Liver (tissue), 10 donors: ENCODE measurements at places on chromosomes 6 and 20. TPM values are rescaled to one million over a fixed set of nuclear protein-coding genes. Genes with fewer than 3 reads are reported as not detected.

DNA sequence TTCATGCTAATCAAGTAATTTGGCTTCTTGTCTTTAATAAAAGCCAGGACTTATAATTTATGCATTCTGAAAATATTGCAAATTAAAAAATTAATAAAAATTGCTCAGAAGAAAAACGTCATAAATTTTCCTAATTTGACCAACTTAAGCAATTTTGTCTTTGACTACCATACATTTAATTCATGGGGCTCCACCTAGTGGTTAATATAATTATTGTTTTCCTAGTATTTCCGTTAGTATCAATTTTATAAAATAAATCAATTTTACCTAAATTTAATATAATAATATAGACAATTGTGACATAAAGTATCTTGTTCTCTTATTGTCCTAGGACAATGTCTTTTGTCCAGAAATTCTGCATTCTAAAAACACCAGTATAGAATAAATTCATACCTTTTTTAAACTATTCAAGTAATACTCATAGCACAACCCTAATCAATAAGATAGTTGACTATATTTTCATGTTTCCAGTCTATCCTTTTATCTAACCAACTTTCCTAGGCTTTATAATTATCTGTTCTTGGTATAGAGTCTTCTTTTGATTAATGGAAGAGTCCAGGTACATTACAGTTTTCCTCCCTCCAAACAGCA is 319.9 kb downstream of the TRDN start:
- H3K27ac ChIP-seq = no peak overlapping the region
- H3K4me1 ChIP-seq = peaks cover 1% of the 10 kb centered on the region
- DNase-seq = no peak
- no peaks in the 10 kb centered on the region for H3K27me3 ChIP-seq
- H3K4me3 ChIP-seq = no peak overlapping the region

- no peak overlapping the region for H3K4me3 ChIP-seq
- DNase-seq = no peak
- H3K27me3 ChIP-seq = no peaks in the 10 kb centered on the region
- no peak overlapping the region for H3K27ac ChIP-seq
- H3K36me3 ChIP-seq = no peaks in the 10 kb centered on the region
Observed at GRCh38 chr6:30029588-30029987, 31.5 kb upstream of the POLR1H start.

GRCh38 chr6:6834356-6835222 is 246.1 kb downstream of the LY86 start:
- no peak overlapping the region for H3K27ac ChIP-seq
- DNase-seq = no peak
- no peaks in the 10 kb centered on the region for H3K36me3 ChIP-seq
- H3K27me3 ChIP-seq = no peaks in the 10 kb centered on the region

DNA sequence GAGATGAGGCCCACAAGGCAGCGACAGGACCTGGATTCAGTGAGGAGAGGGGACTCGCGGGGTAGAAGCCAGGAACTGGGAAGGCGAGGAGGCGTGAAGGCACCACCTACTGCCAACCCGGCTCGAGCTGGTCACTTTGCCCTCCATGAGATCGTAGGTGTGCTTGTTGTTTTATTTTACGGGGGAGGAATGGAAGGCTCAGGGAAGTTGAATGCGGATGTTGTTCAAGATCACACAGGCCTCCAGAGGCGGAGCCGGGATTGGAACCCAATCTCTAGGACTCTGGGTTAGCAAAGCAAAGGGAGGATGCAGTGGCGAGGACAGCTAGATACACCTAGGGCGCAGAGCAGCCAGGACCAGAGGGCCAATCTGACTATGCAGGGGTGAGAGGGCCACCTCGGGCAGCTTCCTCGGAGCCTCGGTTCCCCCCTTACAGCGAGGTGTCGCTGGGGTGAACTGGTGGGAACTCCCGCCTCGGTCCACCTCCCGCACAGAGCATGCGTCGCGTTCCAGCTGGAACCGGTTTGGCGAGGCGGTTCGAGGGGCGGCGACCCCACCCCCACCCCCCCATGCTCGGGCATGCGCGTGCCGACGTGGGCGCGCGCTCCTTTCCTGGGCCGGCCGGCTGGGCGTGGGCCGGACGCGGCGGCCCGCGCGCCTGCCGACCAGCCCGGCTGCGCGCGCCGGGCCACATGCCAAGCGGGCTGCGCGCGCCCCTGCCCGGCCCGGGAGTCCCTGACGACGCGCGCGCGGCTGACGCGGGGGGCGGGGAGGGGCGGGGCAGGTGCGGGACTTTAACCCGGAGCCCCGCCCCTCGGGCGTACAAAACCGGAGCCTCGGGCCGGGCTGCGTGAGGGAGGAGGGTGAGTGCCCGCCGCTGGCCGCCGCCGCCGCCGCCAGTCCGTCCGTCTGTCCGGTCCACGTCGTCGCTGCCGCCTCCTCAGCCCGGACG is 80.4 kb upstream of the MYL9 start:
- peak overlapping the region; percentile 69 for H3K4me3 ChIP-seq
- DNase-seq = peak; percentile 91
- no peaks in the 10 kb centered on the region for H3K36me3 ChIP-seq
- no peaks in the 10 kb centered on the region for H3K27me3 ChIP-seq
- peak overlapping the region; percentile 86 for H3K27ac ChIP-seq

DNA sequence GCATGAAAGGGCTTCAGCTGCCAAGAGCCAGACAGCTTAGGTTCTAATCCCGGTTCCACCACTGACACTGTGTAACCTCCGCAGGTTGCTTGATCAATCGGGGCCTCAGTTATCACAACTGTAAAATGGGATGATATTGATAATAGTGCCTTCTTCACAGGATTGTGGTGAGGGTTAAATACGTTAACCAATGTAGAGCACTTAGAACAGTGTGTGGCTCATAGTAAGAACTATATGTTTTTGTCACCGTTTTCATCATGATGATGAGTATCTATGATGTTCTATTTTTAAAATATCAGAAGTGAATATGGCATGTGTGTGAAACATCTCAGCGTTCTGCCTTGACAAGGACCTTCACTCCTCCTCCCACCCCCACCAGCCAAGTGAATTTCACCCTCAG is 10.3 kb upstream of the MAPK13 start:
- H3K36me3 ChIP-seq = no peaks in the 10 kb centered on the region
- H3K27ac ChIP-seq = no peak overlapping the region
- no peaks in the 10 kb centered on the region for H3K27me3 ChIP-seq
- no peak overlapping the region for H3K4me3 ChIP-seq

DNA sequence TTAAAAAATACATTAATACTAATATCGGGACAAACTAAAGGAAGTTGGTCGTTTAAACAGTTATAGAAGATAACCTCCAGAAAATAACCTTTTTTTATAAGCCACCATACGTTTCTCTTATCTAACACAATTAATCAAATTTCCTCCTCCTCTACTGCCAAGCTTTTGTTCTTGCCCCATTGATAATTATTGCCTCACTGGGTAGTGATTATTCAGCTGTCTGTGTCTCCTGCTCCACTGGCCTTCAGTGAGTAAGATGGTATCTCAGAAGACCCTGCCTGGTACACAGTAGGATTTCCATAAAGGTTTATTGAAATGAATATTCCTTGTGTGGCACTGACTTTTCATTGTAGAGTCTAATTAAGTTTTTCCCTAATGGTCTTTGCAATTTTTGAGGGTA is 165.5 kb upstream of the SCGN start:
- no peak overlapping the region for H3K27ac ChIP-seq
- no peak overlapping the region for H3K4me3 ChIP-seq
- no peaks in the 10 kb centered on the region for H3K36me3 ChIP-seq
- H3K4me1 ChIP-seq = peaks cover 2% of the 10 kb centered on the region
- no peaks in the 10 kb centered on the region for H3K27me3 ChIP-seq

DNA sequence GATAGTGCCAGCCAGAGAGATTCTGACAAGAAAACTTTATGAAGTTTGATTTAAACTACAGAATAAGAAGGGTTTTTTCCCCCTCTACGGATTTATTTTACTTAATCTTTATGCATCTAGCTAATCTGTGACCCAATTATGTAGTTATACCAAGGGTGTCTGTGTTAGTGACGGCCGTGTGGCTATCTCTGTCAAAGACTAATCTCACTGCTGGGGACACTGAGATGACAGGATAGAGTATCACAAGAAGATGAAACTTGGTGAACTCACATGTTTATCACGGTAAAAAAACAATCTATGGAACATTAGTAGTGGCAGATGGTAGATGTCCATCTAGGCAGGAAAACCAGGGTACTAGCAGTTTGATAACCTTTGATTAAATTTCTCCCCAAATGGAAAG is 149.7 kb downstream of the AHI1 start:
- no peaks in the 10 kb centered on the region for H3K36me3 ChIP-seq
- no peak overlapping the region for H3K4me3 ChIP-seq
- H3K27ac ChIP-seq = no peak overlapping the region
- no peaks in the 10 kb centered on the region for H3K27me3 ChIP-seq

DNA sequence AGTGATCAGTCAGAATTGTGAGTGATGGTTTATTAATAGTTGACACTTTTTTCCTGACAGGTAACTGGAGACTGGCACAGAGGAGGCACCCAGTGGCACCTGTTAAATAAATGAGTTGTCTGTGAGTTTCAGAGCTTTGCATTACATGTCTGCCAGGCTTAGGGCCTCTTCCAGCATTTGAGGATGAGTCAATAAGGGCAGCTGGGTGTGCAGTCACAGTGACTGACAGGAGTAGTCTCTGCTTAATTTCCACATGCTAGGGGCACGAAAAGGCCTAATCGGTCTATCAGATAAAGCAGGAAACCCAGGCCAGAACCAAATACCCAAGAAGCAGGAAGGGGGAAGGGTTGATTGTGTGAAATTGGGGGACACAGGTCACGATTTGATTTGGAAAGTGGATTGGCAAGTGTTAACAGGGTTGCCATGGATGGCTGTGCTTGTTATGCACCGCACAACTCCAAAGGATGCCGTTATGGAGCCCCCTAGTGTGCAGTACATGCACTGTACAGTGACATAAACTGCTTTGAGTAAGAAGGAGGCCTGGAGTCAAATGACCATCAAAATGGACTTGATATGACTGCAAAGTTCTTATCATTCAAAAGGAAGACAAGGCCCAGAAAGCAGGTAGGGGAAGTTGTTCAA is 111.9 kb upstream of the GGTLC1 start:
- no peaks in the 10 kb centered on the region for H3K27me3 ChIP-seq
- peak; percentile 37 for DNase-seq
- no peaks in the 10 kb centered on the region for H3K36me3 ChIP-seq
- peaks cover 26% of the 10 kb centered on the region for H3K4me1 ChIP-seq
- no peak overlapping the region for H3K27ac ChIP-seq

GRCh38 chr6:5294392-5295211 is 33.3 kb downstream of the FARS2 start:
- H3K36me3 ChIP-seq = no peaks in the 10 kb centered on the region
- no peak overlapping the region for H3K27ac ChIP-seq
- H3K4me1 ChIP-seq = no peaks in the 10 kb centered on the region
- no peak for DNase-seq
- no peaks in the 10 kb centered on the region for H3K27me3 ChIP-seq

DNA sequence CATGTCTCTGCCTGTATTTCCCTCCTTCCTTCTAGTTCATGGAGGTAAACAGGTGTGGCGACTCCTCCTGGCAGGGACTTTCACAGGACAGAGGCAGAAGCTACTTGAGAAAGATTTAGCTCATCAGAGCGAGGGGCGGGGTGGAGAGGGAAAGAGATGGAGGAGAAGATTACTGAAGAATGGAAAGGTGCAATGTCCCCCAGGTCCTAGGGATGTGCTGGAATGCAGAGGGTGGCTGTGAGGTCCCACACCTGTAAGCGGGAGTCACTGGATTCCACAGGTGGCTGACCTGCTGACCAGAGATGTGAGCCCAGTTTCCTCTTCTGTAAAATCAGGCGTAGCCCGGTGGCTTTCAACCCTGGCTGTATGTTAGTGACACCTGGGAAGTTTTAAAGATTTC is 199.2 kb upstream of the SULF2 start:
- H3K36me3 ChIP-seq = no peaks in the 10 kb centered on the region
- no peak overlapping the region for H3K27ac ChIP-seq
- no peak overlapping the region for H3K4me3 ChIP-seq
- H3K4me1 ChIP-seq = no peaks in the 10 kb centered on the region

DNA sequence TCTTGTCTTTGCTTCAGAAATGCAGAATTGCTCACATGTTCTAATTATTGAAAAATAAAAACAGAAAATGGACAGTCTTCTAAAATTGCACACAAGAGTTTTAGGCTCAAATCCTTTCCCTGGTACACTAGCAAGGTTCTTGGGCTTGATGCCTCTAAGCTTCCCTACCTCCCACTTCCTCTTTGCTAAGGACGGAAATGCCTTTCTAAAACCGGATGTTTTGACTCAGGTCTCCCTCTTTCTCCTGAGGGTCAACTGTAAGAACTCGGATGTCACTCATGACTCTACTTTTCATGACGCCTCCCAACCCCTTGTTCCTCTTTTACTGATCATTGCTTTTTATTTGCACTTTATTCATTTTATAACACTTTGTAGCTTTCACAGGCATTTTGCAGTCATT is 613.5 kb downstream of the C6orf118 start:
- no peak for DNase-seq
- H3K4me3 ChIP-seq = no peak overlapping the region
- H3K36me3 ChIP-seq = no peaks in the 10 kb centered on the region
- no peaks in the 10 kb centered on the region for H3K27me3 ChIP-seq
- no peaks in the 10 kb centered on the region for H3K4me1 ChIP-seq

GRCh38 chr6:7219310-7219709 is 93.7 kb downstream of the SSR1 start:
- H3K4me1 ChIP-seq = peaks cover 29% of the 10 kb centered on the region
- peak overlapping the region; percentile 98 for H3K27ac ChIP-seq
- no peak for DNase-seq
- H3K27me3 ChIP-seq = no peaks in the 10 kb centered on the region
- H3K4me3 ChIP-seq = no peak overlapping the region

DNA sequence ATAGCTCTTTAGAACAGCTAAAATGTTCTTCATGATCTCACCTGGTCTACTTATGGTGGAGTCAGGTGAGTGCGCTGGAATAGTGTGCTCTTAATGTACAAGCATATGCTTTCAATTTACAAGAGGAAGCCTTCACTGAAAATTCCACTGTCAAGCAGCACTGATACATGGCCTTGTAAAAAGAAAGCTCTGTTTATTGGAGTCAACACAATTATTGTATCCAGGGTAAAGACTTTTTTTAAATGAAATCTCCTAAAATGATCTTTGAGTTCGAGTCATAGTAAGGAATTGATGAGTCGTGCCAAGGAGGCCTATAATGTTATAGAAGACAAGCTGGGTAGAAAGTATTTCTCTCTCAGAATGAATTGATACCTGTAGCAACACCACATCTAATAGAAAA is 41.6 kb upstream of the CARMIL1 start:
- no peaks in the 10 kb centered on the region for H3K36me3 ChIP-seq
- no peak for DNase-seq
- H3K4me1 ChIP-seq = no peaks in the 10 kb centered on the region
- H3K27me3 ChIP-seq = no peaks in the 10 kb centered on the region
- no peak overlapping the region for H3K4me3 ChIP-seq
- no peak overlapping the region for H3K27ac ChIP-seq

DNA sequence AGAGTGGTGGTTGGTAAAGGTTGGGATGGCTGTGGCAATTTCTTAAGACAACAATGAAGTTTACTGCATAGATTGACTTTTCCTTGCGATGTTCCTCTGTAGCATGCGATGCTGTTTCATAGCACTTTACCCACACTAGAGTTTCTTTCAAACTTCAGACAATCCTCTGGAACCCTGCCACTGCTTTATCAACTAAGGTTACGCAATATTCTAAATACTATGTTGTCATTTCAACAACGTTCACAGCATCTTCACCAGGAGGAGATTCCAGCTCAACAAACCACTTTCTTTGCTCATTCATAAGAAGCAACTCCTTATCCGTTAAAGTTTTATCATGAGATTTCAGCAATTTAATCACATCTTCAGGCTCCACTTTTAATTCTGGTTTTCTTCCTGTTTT is 161.2 kb upstream of the NRSN1 start:
- H3K4me1 ChIP-seq = no peaks in the 10 kb centered on the region
- no peak overlapping the region for H3K4me3 ChIP-seq
- DNase-seq = no peak
- no peak overlapping the region for H3K27ac ChIP-seq
- no peaks in the 10 kb centered on the region for H3K36me3 ChIP-seq

CRISP3 gene
- polyA plus RNA-seq = not detected

IMPG1 gene
- not detected for polyA plus RNA-seq

TCP11 gene
- polyA plus RNA-seq = 0.05 TPM

IL20RA gene
- 0.17 TPM for polyA plus RNA-seq
